Stimulated activated CD8-positive, alpha-beta memory T cell treated with anti-CD3 and anti-CD28 coated beads, Interleukin-4, amount 100 ng/mL, for 24 hours (primary cell): ENCODE measurements at places on chromosomes 7 and 10.
A peak's percentile ranks its signal among the peaks of the same experiment; 100 is the strongest.

- DNase-seq, result no peak
These were observed 114.0 kb upstream of the COBL start for GRCh38 chr7:51430480-51431086.

DNA sequence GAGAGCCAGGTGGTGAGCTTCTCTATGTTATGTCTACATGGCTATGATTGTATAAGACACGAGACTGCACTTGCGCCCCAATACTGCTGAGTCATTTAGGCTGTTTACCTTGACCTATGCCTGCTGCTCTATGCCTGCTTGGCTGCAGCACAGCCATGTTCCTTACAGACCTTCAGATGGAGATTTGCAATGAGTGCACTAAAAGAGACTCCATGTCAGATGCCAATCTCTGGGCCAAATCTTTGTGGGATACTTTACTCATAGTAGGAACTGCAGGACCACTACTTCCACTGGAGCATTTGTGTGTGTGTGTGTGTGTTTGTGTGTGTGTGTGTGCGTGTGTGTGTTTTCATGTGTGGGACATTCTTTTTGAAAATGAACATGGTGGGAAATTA lies 50.0 kb upstream of the KMT2E start:
- no peak for DNase-seq

DNA sequence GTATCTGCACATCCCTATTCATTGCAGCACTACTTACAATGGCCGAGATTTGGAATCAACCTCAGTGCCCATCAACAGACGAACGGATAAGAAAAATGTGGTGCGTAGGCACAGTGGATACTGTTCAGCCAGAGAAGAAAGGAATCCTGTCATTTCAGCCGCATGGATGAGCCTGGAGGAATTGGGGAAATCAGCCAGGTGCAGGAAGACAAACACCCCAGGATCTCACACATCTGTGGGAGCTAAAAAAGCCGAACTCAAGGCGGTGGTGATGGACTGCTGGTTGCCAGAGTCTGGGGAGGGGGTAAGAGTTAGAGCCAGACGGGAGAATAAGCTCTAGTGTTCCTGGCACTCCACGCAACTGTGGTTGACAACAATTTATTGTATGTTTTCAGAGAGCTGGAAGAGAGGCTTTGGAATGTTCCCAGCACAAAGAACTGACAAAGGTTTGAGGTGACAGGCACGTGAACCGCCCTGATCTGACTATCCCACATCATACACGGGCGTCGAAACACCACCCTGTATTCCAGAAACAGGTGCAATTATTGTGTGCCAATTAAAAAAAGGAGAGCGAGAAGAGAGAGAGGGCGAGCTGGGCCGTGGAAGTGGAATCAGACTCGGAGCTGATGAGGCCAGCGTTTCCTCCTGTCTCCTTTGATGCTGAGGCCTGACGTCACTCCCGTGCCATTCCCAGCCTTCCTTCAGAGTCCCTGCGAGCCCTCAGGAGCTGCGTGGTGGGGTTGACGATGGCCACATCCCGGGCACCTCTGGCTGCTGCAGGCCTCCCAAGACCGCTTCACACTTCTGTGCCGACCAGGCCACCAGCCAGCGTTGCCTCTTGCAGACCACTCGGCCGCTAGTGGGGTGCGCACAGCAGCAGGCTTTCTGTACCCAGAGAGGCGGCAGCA lies 189.5 kb downstream of the DNAJB6 start:
- no peak for DNase-seq

- no peak for DNase-seq
These were observed 332.5 kb downstream of the ZWINT start for GRCh38 chr10:56028298-56029132.

- DNase-seq, result no peak
These were observed 1362.8 kb downstream of the XPNPEP1 start for GRCh38 chr10:108560488-108560887.

DNA sequence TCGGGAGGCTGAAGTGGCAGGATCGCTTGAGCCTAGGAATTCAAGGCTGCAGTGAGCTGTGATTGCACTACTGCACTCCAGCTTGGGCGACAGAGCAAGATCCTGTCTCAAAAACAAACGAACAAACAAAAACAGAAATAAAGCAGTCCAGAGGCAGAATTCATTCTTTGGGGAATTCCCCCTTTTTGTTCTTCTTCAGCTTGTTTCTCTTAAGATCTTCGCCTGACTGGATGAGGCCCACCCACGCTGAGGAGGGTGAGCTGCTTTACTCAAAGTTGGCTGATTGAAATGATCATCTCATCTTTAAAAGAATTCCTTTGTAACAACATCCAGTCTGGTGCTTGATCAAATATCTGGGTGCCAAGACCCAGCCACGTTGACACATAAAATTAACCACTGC lies 10.7 kb downstream of the MRC1 start:
- DNase-seq, result no peak

GRCh38 chr10:75035975-75036708 lies 75.3 kb upstream of the SAMD8 start:
- DNase-seq, result no peak

DNA sequence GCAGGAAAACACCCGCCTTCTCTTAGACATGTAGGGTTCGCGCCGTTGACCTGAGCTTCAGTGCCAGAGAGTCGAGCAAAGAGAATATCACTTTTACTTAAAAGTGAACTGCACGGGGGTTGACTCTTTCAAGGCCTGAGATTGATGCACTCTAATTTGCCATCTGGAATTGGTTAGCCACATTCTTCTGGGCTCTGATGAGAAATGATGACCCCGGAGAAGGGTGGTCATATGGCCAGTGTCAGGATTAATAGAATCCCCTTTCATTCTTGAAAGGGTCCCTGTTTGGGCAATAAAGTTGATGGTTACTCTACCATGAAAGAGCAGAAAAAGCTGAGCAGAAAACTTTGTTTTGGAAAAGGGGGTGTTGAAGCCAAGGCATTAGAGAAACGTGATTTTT lies 31.2 kb downstream of the GRK5 start:
- DNase-seq, result no peak

DNA sequence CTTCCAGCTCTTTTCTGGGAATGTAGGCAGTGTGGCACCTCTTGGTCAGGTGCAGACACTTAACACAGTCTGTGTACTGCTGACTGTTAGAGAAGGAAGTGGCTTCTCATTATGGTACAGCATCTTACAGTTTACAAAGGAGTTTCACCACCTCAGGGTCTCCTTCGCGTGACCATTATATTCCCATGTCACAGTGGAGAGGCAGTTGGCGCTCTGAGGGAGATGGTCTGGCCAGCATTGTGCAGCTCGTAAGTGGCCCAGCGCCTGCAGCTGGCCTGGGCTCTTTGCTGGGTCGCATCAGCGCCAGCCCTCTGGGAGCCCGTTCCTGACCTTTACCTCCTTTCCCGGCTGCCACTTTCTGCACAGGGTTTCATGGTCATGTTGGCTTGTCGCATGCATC lies 15.4 kb downstream of the TSPAN15 start:
- no peak for DNase-seq

GRCh38 chr10:95605163-95605562 lies 44.0 kb upstream of the SORBS1 start:
- no peak for DNase-seq

DNA sequence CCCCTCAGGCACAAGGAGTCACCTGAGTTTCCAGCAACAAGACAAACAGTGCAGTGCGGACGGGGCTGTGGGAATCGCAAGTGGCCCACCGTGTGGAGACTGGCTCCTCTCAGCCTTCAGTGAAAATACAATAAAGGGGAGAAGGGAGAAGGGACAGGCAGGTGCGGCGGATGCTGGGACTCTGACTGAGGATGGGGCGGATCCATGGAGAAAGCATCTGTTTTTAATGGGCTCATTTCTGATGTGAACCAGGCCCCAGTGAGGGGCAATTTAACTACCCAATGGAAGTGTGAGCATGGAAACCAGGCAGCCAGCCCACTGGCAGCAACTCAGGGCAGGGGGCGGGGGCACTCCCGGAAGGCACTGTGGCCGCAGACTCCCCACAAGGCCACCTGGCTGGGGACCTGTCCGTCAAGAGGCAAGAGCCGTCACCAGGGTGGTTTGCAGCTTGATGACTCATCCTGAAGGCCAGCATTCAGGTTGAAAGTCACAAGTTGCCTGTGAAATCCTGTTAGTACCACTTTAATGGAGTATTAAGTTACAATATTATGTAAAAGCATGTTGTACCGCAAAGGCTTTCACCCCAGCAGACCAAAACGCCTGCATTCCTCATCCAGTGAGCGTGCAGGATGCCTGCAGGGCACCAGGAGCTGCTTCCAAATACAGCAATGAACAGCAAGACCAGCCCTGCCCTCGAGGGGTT lies 476.4 kb downstream of the PTPRN2 start:
- no peak for DNase-seq

GRCh38 chr10:114304571-114305421 lies 65.7 kb downstream of the VWA2 start:
- DNase-seq, result peak; percentile 50

DNA sequence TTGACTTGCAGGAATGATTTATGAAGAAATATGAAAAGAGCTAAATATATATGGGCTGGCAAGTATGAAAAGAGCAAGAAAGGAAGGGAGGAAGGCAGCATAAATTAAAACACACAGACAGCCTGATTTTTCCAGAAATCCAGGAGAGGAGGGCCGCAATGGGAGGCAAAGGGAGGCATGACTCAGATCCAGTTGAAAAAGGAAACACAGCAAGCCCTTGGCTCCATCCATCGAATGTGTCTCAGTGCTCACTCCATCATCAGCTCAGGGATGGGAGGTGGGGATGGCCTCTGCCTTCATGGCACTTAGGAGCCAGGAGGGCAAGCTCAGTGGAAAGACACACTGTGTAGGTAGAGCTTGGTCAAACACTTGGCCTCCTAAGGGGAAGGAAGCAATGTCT lies 75.7 kb upstream of the PDZD8 start:
- no peak for DNase-seq

DNA sequence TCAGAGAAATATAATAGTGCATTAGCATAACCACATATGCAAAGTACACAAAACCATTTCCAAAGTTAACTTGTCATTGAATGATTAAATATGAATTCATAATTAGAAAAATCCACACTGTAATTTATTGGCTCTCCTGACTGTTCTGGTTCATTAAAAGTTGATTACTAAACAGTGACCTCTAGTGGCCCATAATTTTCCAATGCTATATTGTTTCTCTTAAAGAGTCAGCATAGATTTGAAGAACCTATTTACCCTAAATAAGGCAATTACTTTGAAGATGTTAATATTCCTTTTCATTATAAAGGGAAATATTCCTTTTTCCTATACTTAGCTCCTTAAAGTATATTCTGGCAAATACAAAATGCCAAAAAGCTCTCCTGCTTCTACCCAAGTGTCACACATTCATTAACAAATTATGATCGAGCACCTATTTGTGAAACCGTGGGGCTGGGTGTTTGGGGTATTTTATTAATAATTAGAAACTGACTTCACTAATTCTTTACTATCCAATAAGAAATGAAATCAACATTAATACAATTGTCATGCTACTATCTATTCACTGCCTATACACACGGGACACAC lies 86.2 kb downstream of the HIBADH start:
- no peak for DNase-seq
